ENCODE measurements at places on chromosomes 13 and 19.

GRCh38 chr13:82436099-82436585 is 1446.1 kb downstream of the SLITRK1 start:
- DNase-seq: no peak

DNA sequence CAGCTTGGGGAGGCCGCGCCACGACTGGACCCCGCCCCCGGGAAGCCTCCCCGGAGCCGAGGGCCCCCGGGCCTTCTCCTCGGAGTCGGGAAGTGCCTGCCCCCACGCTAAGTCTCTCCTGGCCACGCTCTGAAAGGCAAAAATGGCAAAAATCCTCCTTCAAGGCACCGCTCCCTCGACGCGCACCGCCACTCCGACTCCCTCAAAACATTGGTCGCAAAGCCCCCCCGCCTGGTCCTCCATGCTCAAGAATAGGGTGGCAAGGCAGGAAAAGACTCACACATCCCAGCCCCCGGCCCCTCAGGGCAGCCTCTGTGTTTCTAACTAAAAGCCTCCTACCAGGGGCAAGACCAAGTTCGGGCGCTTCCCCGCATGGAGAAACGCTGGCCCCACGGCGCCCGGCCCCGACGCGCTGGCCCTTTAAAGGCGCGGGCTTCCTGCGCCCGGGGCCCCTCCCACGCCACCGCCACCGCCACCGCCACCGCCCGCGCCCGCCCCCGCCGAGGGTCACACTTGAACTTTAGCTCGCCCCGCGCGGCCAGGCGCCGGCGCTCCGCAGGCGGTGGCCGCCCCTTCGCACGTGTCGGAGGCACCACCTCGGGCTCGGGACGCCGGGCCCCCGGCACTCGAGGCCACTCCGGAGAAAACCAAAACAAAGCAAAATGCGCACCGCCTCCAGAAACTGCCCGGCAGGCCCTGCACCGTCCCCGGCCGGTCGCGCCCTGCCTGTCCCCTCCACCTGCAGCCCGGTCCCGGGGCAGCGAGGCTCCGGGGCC is 1.9 kb downstream of the FOXO1 start:
- peak; percentile 51 for DNase-seq

- DNase-seq: no peak
Observed at GRCh38 chr19:843180-843835, 2.5 kb downstream of the PRTN3 start.

DNA sequence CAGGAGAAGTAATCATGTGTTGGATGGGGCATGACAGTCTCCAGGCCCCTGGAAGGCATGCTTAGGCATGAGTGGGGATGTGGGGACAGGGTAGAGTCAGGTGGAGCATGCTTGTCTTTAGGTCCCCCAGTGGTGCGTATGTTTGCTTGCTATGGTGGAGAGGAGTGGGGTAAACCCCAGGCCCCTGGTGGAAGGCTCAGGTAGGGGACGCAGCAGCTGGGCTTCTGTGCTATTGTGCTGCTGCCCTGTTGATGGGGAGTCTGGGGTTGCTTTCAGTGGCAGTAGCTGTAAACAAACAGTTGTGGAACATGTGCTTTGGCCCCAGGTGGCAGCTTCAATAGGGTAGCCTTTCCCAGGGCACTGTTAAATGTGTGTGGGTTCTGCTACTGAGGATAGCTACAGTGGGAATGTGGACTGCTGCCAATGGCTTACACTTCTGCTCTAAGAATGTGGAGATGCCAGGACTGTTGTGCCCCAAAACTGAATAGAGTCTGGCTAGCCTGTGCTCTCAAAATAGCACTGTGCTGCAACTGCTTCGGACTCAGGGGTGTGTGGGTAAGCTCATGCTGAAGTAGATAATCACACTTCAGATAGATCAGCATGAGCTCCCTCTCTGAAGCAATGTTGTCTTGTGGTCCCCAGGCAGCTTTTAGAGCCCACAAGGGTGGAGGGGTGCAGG is 1257.3 kb downstream of the DIAPH3 start:
- peak; percentile 6 for DNase-seq

DNA sequence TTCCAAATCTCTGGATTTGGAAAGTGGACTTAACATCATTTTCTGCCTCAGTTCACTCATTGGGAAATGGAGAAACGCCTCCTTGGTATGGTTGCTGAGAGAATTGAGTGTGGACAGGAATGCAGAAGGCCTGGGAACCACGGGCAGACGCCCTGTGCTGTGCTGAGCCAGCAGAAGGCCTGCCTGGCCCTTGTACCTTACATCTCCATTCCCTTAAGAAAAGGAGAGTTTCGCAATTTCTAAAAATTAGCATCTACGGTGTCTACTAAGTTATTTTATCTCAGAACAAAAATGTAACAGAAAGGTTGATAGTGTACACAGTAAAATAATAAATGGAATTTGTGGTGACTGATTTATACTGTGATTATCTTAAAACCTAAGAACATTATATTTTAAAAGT is 78.7 kb downstream of the IPO5 start:
- DNase-seq: no peak

- no peak for DNase-seq
Observed at GRCh38 chr13:51924756-51925544, 63.2 kb downstream of the CCDC70 start.

DNA sequence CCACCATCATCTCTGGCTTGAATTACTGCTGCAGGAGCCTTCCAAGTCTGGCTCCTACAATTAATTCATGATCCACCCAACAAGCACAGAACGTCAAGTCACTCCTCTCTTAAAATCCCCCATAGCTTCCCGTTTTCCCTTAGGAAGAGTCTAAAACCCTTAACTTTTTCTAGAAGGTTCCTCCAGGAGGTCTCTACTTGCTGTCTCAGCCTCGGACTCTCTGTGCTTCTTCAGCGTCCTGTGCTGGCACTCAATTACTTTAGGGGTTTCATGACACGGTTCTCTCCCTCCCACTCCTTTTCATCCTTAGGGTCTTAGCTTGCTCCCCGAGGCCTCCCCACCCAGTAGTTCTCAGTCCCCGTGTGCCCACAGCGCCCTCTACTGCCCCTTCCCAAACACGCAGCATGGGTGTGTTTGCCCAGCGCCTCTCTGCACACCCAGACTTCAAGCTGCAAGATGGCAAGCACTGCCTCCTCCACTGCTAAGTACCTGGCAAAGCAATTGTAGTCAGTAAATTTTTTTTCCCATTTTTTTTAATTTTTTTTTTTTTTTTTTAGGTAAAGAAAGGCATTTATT is 25.8 kb upstream of the MAP3K10 start:
- peak; percentile 2 for DNase-seq

DNA sequence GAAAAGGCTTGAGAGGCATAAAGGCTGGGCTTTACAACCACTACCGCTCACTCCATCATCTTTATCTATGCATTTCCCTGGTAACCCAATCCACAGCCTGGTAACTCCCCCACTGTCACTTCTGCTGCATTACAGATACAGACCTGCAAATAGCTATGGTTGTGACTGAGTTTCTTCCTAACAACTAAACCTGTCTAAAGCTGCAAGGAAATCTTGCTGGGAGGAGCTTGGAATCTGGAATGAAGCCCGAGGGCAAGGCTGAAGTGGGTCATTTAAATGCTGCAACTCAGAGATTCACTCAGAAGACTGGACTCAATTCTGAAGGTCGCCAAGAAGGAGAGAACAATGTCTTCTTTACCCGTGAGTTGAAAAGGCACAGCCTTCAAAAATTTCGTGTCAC is at the start of gene LGALS13:
TSS of gene LGALS13 (plus strand) at position 301 of the 400 bp plus-strand sequence. CDS start at position 346, 45 bp downstream.
- DNase-seq: no peak

DNA sequence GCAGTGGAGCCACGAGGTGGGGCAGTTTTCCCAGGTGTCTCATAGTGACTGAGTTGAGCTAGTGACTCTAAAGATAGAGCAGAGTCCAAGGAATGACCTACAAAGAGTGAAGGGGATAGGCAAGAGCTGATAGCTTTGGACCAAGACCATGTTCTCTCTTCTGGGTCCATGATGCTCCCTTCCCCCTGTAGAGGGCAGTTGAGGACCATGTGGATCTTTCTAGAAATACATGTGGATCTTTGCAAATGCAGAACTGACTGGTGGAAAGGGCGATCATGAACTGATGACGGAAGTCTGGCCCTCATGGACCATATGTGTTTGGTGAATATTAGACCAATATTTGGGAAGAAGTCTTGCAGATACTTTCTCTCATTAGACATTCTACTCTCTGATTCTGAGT is 6.9 kb downstream of the PSG1 start:
- no peak for DNase-seq

DNA sequence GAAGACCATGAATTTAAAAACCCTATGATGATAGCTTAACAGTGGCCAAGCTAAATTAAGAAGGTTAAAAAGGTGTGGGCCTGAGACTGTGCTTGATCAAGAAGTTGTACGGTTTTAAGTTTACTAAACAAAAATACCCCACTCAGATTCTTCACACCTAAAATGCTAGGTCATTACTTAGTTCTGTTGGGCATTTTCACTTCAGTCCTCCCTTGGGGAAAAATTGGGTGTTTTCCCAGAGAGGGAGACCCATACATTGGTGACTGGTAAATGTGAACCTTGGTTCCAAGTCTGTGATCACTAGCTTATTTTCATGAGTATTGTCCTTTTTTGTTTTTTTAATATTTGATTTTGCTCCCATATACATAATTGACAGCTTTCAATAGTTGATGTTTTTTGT is 44.4 kb downstream of the MTUS2 start:
- DNase-seq: no peak

DNA sequence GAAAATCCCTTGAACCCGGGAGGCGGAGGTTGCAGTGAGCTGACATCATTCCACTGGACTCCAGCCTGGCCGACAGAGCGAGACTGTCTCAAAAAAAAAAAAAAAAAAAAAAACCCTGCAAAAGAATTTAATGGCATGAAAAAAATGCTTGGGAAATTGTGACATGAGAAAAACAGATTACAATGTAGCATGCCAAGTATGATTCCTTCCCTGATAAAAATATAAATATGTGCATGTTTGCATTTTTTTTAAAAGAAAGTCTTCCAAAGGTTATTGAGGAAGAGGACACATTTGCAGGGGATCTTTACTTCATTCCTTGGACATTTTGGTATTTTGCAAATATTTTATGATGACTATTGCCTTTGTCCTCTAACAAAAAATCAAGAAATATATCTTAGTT is 14.5 kb upstream of the ZBTB32 start:
- DNase-seq: peak; percentile 40

GRCh38 chr19:32717496-32717895 is 2.1 kb upstream of the TDRD12 start:
- no peak for DNase-seq

DNA sequence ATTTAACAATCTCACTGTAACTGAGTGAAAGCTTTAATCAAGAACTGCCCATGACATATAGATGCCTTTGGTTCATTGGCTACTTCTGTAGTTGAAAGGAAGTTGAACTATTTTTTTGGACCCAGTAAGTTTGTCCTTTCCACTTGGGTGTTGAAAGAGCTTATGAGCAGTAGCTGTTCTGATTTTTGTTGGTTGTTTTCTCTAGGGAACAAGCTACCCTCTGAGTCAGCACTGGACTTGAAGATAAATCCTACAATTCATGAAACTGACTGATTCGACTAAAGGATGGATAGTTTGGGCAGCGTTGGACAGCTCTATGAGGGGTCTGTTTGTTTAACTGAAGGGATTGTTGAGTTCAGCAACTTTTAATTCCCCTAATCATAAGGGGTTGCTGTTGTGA is 101.0 kb downstream of the PAN3 start:
- no peak for DNase-seq

DNA sequence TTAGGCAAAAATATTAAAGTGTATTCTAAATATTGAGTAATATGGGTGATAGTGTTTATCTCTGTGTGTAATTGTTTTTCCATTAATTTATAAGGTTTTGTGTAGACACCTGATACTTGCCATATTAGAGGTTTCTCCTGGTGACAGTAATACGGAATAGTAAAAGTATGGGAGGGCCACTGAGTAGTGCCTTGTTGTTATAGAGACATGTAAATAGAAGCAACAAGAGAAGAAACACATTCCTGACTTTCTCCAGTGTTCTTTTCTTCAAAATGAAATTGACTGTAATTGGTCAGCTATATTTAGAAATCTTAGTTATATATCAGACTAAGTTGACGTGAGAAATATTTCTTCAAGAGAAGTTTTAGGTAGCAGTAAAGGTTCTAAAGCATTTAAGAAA is 18.5 kb downstream of the RNASEH2B start:
- no peak for DNase-seq

GRCh38 chr13:106996867-106997618 is 429.1 kb upstream of the ARGLU1 start:
- no peak for DNase-seq

- no peak for DNase-seq
Observed at GRCh38 chr19:55141696-55142095, 7.3 kb downstream of the TNNT1 start.

GRCh38 chr19:10111405-10111811 is at the start of gene P2RY11:
Gene P2RY11 (plus strand): TSS chr19:10111693. CDS start chr19:10111722, 29 bp downstream.
- DNase-seq: no peak

DNA sequence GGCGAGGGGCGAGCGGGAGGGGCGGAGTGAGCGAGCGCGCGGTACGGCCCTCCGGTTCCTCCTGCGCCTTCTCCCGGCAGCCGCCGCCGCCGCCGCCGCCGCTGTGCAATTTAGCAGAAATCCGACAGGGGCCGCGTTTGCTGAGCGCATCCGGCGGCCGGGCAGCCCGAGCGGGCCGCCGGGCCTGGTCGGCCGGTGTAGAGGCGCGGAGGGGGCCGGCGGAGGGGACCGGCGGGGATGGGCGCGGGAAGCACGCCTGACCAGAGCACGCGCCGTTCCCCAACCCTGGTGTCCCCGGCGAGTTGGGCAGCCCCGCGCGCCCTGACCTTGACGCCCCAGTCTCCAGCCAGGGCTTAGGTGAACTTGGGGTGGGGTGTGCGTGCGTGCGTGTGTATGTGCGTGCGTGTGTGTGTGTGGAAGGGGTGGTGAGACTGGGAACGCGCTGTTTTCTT is 144.5 kb upstream of the ZNF536 start:
- DNase-seq: peak; percentile 63

GRCh38 chr13:48074006-48074405 is 20.9 kb downstream of the MED4 start:
- no peak for DNase-seq

DNA sequence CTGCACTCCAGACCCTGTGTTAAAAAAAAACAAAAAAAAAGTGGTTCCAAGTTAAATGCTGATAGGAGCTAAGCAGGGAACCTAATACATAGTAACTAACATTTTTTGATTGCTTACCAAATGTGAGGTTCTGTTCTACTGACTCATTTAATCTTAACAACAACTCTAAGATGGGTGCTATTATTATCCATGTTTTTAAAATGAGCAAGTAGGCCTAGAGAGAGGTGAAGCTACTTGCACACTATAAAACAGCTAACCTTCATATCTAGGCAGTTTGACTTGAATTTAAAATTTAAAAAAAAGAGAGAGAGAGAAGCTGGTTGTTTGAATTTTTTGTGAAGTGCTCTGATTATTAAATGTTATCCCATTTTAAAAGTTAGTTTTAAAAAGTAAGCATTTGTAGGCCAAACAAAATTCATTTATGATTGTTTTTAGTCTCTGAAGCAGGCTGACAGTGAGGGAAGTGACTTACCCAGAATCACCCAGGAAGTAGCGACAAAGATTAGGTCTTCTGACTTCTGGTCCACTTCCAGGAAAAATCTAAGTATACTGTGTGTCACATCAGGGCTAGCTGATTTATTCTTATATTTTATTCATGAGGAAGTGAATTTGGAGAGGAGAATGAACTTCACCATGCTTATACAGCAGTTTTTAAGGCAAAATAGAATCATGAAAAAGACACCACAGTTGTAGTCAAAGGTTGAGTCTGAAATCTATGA is 2.4 kb downstream of the SIGLECL1 start:
- no peak for DNase-seq

All from umbilical cord (tissue), 2 donors.